Cortex of kidney (tissue), 1 donor: ENCODE measurements at places on chromosomes 12 and 14.

- no peak for DNase-seq
Measured at GRCh38 chr14:101408077-101408831, 153.0 kb upstream of the DIO3 start.

GRCh38 chr12:10847744-10848143, 1.5 kb downstream of the PRR4 start:
- DNase-seq = no peak

GRCh38 chr12:128643155-128643554, 180.6 kb downstream of the SLC15A4 start:
- no peak for DNase-seq

- DNase-seq = no peak
Measured at GRCh38 chr12:27508736-27509431, 15.1 kb upstream of the PPFIBP1 start.

GRCh38 chr14:68978172-68978911, 760 bp downstream of the ACTN1 start:
- DNase-seq = no peak

- no peak for DNase-seq
Measured at GRCh38 chr12:52605542-52605941, 4.3 kb upstream of the KRT72 start.

- no peak for DNase-seq
Measured at GRCh38 chr12:20549108-20549719, 145.9 kb upstream of the SLCO1C1 start.

- DNase-seq = no peak
Measured at GRCh38 chr14:89233184-89233583, 183.8 kb downstream of the FOXN3 start.

DNA sequence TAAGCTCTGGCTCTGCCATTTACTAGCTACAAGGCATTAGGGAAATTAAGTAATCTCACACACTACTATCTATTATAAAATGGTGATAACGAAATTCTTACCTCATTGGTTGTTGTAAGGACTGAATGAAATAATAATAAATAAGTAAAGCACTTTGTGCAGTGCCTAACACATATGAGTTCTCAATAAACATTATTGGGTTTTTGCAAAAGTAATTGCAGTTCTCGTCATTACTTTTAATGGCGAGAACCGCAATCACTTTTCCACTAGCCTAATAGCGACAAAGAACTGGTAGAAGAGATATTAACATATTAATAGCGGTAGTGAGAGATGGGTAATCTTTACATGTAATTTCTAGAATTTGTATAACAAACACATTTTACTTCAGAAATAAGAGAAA, 9.2 kb downstream of the KRT77 start:
- no peak for DNase-seq

DNA sequence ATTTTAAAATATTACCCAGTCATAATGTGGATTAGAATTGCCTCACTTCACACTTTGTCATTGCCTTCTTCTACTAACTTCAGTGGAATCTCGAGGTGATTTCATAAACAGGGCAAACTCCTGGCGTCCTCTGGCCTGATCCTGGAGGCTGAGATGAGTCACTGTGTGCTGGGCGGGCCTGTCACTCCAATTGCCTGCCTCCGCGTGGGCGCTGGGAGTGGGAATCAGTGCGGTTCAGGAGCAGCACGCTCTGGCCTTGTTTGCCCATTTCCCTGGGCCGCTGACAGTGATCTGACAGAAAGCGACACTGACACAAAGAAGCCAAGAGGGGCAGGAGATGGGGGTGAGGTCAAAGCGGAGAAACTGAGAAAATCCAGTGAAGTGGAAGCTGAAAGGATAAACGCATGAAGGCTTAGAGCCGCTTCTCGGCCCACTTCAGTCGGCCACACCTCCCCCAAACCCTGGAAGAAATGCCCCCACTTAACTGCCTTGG, 29.7 kb downstream of the LGR5 start:
- DNase-seq = no peak

GRCh38 chr14:106343626-106344025, 817.2 kb downstream of the TMEM121 start:
- DNase-seq = no peak

DNA sequence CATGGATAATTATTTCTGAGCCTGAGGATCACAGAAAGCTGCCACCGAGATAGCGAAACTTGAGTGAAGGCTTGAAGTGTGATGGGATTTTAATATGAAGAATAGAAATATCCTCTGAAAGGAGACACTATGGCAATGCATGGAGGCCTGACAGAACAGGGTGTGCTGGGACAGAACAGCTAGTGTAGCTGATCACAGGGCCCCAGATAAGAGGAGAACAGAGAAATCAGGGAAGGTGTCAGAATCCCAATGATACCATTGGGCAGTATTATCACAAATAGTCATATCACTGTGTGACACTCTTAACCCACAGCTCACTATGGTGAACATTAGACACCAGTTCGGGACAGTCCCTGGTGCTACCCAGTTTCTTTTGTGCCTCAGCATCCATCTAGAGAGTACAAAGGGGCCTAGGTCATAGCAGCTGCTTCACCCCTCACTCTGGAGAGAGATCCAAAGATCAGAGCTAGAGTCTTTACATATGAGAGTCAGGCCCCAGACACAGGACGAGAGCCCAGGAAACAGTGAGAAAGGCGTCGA, 506 bp upstream of the OR10P1 start:
- DNase-seq = no peak

DNA sequence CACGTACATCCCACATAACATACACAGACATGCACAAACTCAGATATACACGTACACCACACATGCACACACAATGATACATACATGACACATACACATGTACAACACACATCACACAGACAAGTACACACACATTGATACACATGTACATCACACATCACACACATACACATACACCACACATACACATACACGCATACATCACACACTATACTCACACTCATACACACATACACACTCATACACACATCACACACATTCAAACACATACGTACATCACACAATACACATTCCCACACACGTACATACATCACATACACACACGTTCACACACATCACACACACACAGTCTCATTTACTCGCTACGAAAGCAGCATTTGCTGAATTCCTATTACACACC, 4.5 kb downstream of the ZNF605 start:
- no peak for DNase-seq

GRCh38 chr14:53306267-53306721, 153.2 kb upstream of the DDHD1 start:
- no peak for DNase-seq

DNA sequence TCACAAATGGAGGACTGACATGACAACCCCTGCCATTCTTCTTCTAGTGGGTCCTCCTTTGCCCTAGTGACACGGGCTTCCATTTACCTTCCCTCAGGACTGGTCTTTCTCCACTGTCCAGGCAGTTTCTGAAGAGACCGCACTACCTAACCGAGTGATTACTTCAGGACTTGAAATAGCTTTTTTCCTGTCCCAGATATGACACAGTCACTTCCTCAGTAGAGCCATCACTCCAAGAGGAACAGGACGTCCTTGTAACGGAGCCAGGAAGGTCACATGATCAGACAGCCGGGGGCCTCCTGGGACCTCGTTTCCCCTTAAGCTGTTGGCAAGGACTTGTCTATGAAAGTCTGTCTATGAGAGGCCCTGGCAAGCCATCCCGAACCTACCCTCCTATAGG, 62.3 kb downstream of the FOS start:
- no peak for DNase-seq

DNA sequence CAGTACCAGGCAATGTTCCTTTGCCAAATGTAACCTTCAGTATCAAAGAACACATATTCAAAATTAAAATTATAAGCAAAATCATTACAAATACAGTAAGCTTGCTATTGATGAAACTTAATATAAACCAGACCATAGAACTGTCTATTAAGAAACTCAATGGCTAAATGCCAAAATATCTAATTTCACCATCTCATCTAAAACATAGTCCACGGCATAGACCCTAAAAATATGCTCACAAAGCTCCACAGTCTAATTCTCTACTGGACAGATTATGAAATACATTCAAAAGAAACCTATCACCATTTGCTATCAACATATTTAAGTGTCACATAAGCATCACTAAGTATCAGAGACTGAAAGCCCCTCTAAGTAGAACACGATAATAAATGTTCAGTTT, 25.2 kb downstream of the DUSP16 start:
- no peak for DNase-seq

GRCh38 chr14:49870908-49871307, 18.3 kb upstream of the NEMF start:
- no peak for DNase-seq
